Activated naive CD8-positive, alpha-beta T cell treated with anti-CD3 and anti-CD28 coated beads for 36 hours (primary cell): ENCODE measurements at places on chromosomes 5 and 9.

- no peak for DNase-seq
Measured at GRCh38 chr5:118070041-118070440, 918.3 kb downstream of the DTWD2 start.

- no peak for DNase-seq
Measured at GRCh38 chr5:124872615-124873014, 126.2 kb upstream of the ZNF608 start.

GRCh38 chr5:176296-176823 is 14.9 kb upstream of the LRRC14B start:
- DNase-seq = no peak

GRCh38 chr9:79780559-79780958 is 208.8 kb downstream of the TLE4 start:
- no peak for DNase-seq

GRCh38 chr5:60495644-60496520 is 204.1 kb downstream of the DEPDC1B start:
- no peak for DNase-seq

- DNase-seq = no peak
Measured at GRCh38 chr9:76166526-76166925, 227.7 kb downstream of the RFK start.

GRCh38 chr9:97365634-97366033 is 46.3 kb upstream of the TDRD7 start:
- no peak for DNase-seq

DNA sequence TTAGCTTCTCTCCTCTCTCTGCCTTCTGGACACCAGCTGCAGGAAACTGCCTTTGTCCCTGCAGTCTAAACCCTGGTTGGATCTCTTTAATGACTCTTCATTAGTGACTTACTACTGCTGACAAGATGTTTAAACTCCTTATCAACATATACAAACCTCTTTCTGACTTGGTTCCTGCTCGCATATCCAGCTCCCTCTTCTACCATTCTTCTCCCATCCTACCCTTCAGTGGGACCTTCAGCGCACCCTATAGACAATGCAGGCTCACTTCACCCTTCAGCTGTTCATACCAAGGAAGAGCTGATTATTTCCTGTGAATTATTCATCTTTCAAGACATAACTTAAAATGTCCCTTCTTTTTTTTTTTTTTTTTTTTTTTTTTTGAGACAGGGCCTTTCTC is 436.5 kb downstream of the KIAA0825 start:
- DNase-seq = no peak

DNA sequence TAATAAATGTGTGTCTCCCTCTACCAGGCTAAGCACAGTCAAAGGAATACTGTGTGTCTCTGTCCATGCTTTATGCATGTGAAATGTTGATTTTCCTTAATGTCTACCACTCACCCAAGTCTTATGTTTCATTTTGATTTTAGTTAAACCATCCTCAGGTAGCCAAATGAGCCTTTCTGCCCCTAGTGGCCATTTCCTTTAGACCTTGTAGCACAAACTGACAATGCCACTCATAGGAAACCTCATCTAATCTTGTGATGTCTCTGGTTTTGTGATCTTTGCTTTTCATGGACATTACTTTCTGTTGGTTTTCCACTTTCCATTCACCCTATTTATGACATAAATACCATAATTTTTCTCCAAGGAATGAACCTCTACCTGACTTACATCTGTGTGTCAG is 820.8 kb downstream of the MAT2B start:
- DNase-seq = no peak

GRCh38 chr5:144183254-144183889 is 12.7 kb downstream of the KCTD16 start:
- DNase-seq = no peak

- DNase-seq = no peak
Measured at GRCh38 chr5:3345195-3345594, 250.4 kb upstream of the IRX1 start.

GRCh38 chr5:167665841-167666375 is 625.5 kb upstream of the WWC1 start:
- no peak for DNase-seq

DNA sequence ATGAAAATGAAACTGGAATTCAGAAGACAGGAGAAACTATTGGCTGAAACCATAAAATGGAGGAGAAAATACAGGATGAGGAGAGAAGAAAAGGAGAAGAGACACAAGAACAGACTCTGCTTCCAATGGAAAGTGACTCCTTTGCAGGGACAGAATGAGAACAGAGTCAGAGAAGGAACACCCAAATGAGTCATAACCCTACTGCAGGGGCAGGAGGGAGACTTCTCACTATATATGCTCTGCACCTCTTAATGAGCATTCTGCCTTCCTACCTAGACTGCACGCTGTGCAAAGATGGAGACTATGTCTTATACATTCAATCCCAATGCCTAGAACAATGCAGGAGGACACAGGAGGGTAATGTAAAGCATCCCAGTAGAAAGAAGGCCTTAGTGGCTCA is 2.1 kb downstream of the SAXO1 start:
- DNase-seq = no peak

DNA sequence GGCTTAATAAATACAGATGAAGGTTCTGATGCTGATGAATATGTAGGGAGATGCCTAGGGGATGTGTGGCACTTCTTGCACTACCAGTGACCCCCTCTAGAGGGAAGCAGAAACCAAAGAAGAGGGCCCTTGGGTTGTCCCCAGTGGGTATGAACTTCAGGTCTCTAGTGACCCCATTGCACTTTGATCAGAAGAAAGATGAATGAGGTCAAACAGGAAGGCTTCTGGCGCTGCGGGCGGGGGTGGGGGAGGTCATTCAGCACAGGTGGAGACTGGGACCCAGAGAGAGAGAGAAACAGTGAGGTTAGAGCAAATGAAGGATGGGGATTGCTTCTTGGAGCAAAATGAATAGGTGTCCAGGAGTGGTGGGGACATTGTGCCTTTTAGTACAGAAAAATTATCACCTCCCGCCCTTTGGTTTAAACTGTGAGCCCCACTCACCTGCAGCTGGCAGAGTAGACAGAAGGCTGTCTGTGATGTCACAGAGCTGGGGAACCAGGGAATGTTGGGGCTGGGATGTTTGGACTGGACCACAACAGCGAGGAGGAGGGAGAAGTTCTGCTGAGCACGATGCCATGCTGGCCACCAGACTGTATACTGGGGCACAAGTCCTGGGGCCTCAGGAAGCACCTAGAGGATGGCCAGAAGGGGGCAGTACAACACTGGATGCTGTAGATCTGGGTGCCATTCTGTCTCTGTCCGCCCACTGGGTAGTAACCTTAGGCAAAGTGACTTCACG is at the start of gene TEX48:
TEX48 (minus strand) TSS at position 599 of the 739 bp plus-strand sequence. CDS start 10,469 bp downstream, outside the sequence.
- peak; percentile 78 for DNase-seq

GRCh38 chr5:156591631-156592030 is 258.5 kb upstream of the PPP1R2B start:
- DNase-seq = no peak

GRCh38 chr5:174724484-174725260 is at the start of gene MSX2:
TSS of gene MSX2 (plus strand) at chr5:174724582. CDS start at chr5:174724660, 78 bp downstream.
- peak; percentile 44 for DNase-seq

- DNase-seq = no peak
Measured at GRCh38 chr5:133396814-133397213, 215.5 kb downstream of the FSTL4 start.

- DNase-seq = no peak
Measured at GRCh38 chr9:25677301-25678146, 720 bp downstream of the TUSC1 start.

GRCh38 chr5:174454890-174455289 is 269.5 kb upstream of the MSX2 start:
- no peak for DNase-seq

- peak; percentile 77 for DNase-seq
Measured at GRCh38 chr5:53481887-53482716, 1.7 kb downstream of the FST start.

GRCh38 chr5:153619771-153620170 is 129.3 kb downstream of the GRIA1 start:
- no peak for DNase-seq

DNA sequence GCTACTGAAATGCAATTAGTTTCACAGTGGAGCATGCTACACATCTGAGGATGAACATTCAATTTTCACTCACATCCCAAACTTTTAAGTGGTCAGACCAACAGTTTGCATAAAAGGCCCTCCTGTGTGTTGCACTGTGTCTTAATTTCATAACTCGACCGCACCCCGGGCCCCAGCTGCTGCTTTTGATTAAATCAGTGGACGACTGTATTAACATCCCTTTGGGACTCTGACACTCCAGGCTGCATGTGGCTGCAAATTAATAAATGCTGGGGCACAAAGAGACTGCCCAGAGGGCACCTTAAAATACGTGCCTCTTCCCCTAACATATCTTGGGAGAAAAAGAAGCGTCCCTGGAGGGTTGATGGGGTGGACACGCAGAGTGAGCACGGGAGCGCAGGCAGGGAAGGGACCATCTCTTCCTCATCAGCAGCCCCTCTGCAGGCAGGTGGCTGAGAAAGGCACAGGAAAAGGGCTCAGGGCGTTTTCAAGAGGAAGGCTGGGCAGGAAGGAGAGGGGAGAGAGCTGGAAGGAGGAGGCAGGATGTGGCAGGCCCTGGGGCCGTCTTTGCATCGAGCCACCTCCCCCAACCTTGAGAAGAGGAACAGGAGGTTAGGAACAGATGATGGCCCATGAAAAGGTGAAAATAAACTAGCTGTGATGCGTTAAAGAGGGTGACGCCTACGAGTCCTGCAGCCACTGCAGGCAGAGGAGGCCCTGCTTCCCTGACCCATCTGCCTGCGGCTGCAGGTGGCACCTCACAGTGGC is 18.6 kb downstream of the MED10 start:
- DNase-seq = no peak
